Fibroblast of the conjunctiva (primary cell): ENCODE measurements at places on chromosomes 5 and 9.

DNA sequence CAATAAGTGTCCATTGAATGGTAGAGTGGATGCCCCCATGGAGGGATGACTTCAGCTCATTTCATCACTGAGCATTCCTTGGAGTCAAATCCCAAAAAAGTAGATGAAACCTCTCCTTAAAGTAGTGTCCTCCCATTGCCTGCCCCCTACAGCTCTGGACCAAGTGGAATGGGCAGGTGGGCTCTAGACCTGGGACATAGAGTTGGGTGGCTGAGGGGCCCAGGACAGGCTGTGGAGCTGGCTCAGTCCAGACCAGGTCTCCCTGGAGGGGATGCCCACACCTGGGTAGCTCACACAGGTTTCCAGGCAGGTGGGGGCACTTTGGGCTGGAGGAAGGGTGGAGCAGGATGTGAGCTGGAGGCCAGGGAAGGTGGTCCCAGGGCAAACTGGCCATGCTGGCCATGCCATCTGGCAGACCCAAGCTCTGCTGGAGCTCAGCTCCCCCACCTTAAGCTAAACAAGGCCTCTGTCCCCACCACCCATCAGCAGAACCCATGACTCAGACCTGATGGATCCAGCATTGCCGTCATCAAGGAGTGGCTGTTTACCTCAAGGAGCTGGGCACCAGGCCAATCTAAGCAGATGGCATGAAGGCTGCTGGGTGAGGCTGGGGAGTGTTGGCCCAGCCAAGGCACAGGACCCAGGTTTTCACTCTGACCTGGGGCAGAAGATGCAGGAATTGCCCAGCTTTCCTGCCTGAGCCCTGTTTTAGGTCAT lies 6.2 kb upstream of the SPINK4 start:
- DNase-seq = peak; percentile 71

- DNase-seq = no peak
These were observed 5.1 kb downstream of the SPINK1 start for GRCh38 chr5:147826361-147826760.

- DNase-seq = no peak
These were observed 39.4 kb downstream of the LYRM7 start for GRCh38 chr5:131210151-131210510.

DNA sequence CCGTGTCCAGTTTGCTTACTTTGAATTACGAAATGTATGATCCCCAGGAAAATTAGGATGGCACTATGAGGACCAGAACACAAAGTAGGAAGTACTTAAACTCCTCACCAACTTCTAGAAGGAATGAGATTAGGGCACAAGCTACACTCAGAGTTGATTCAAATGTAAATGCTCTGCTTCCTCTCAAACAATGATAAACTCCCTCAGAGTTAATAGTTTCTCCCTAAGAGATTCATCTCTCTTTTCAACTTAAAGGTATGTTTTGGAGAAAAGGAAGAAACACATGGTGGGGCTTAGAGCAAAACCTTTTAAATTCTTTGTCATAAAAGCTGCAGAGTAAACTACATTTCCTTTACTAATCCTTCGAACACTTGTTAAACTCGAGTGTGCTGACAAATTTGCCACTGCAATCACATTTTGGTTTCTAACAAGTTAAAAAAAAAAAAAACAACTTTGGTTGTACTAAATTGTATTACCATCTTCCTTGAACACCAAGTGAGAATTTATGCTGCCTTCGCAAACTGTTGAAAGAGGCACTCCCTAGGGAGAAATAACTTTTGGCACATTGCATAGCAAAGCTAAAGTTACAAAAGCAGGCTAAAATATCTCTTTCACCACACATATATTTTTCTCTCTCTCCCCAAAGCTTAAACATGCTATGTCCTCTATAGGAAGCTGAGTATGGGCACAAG lies 66.6 kb downstream of the DENND1A start:
- peak; percentile 53 for DNase-seq

DNA sequence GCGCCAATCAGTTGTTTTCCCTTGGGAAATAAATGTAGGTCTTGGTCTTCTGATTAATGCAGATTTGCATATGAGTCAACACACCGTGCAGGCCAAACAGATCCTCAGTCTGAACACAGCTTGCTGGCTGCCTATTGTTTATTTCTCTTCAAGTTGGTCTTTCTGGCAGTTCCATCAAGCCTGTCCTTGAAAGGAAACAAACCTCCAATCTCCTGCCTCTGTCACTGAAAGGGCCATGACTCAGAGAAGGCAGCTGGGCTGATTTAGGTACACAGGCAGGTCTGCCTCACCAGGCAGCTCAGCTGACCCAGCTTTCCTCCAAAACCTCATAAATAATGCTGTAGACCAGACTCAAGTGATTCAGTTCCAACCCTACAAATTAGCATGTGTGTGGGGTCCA lies 175.9 kb downstream of the MAN2A1 start:
- DNase-seq = peak; percentile 82

DNA sequence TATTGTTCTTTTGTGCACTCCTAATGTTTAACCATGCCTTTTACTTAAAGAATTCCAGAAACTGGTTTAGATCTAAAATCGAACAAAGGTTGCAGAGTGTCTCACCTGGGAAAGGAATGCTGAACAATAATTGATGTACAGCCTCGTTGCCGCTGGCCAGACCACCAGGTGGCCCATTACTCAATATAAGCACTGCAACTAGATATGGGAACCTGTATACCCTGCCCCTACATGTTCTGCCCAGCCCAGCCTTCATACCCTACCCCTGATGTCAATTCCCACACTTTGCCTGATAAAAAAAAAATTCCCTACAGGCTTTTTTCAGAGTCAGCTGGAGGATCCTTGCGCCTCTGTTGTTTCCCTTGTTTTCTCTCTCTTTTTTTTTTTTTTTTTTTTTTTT lies 13.8 kb downstream of the HINT1 start:
- no peak for DNase-seq

DNA sequence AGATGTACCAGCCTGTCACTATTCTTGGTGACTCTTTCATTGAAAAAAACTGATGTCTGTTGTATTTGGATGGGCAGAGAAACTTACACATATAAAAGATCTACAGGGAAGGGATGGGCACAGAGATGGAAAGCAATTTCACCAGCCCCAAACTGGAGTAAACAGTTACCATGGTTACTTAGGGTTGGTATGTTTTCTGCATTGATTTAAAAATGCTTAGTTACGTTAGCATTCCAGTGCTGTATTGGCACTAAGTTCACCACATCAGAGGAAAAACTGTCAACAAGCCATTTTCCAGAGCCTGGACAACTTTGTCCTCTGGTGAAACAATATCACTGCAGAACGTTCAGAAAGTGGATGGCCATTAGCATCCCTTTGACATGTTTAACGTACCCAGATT lies 28.0 kb downstream of the MARCHF3 start:
- peak; percentile 32 for DNase-seq

DNA sequence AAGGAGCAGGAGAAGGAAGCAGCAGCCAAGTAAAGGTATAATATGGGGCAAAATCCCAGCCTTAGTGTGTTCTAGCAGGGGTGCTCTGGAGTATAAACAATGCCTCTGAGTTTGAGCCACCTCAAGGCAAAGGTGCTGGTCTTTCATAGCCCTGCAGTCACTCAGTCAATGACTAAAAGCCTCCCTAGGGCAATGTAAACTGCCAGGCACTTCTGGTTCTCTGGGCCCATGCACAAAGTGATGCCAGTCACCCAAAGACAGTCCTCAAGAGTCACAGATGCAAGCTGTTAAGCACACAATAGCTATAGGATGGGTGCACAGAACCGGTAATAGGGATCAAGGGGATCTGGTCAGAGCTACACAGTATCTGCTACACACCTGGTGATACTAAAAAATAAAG lies 12.6 kb downstream of the ZBTB5 start:
- no peak for DNase-seq
